ENCODE measurements at places on chromosomes 4 and X. TPM values are rescaled to one million over a fixed set of nuclear protein-coding genes. Genes with fewer than 3 reads are reported as not detected.

- no peaks in the 10 kb centered on the region for H3K36me3 ChIP-seq
- no peaks in the 10 kb centered on the region for H3K27me3 ChIP-seq
- H3K4me1 ChIP-seq: no peaks in the 10 kb centered on the region
- H3K4me3 ChIP-seq: no peak overlapping the region
- no peak for DNase-seq
- no peak overlapping the region for H3K27ac ChIP-seq
These were observed 43.8 kb downstream of the PALLD start for GRCh38 chr4:168540503-168541265.

GRCh38 chrX:133258481-133258880, 40.3 kb upstream of the TFDP3 start:
- H3K27ac ChIP-seq: peak overlapping the region; percentile 21
- no peaks in the 10 kb centered on the region for H3K4me1 ChIP-seq
- no peaks in the 10 kb centered on the region for H3K36me3 ChIP-seq
- no peaks in the 10 kb centered on the region for H3K27me3 ChIP-seq

GRCh38 chr4:53992785-53993184, 71.6 kb downstream of the CHIC2 start:
- H3K27me3 ChIP-seq: no peaks in the 10 kb centered on the region

GRCh38 chr4:42871671-42872290, 20.7 kb upstream of the GRXCR1 start:
- H3K4me3 ChIP-seq: no peak overlapping the region
- H3K36me3 ChIP-seq: no peaks in the 10 kb centered on the region
- no peaks in the 10 kb centered on the region for H3K4me1 ChIP-seq
- DNase-seq: no peak
- no peaks in the 10 kb centered on the region for H3K27me3 ChIP-seq

DNA sequence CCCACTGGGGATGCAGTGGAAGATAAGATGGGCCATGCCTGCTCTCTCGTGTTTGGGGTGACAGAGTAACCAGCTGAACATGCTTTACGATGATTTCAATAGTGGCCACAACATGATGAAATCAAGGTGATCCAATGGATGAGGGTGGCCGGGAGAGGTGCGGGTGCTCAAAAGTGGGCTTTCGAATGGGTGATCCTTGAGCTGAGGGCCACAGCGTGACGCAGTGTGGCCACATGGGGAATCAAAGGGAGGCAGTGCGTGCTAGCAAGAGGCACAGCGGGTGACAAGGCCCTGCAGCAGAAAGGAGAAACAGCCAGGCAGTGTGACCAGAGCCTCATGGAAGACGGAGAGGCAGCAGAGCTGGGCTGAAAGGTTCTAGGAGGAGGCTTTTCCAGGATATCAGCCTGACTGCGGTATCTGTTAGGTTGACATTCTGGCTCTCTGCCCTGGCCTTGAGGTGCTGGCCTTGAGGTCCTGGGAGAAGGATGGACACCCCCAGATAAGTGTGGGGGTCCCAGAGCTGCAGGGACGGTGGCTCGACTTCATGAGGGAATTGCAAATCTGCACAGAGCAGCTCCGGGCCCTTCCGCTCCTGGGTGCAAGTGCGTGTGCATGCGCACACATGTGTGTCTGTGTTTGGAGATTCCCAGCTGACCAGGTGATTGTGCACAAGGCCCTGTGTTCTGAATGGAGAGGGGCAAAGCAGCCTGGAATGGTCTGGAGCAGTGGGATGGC, 38.0 kb upstream of the GPR78 start:
- no peak for DNase-seq
- no peaks in the 10 kb centered on the region for H3K36me3 ChIP-seq
- H3K4me1 ChIP-seq: no peaks in the 10 kb centered on the region
- no peaks in the 10 kb centered on the region for H3K27me3 ChIP-seq
- H3K4me3 ChIP-seq: no peak overlapping the region
- H3K27ac ChIP-seq: no peak overlapping the region

DNA sequence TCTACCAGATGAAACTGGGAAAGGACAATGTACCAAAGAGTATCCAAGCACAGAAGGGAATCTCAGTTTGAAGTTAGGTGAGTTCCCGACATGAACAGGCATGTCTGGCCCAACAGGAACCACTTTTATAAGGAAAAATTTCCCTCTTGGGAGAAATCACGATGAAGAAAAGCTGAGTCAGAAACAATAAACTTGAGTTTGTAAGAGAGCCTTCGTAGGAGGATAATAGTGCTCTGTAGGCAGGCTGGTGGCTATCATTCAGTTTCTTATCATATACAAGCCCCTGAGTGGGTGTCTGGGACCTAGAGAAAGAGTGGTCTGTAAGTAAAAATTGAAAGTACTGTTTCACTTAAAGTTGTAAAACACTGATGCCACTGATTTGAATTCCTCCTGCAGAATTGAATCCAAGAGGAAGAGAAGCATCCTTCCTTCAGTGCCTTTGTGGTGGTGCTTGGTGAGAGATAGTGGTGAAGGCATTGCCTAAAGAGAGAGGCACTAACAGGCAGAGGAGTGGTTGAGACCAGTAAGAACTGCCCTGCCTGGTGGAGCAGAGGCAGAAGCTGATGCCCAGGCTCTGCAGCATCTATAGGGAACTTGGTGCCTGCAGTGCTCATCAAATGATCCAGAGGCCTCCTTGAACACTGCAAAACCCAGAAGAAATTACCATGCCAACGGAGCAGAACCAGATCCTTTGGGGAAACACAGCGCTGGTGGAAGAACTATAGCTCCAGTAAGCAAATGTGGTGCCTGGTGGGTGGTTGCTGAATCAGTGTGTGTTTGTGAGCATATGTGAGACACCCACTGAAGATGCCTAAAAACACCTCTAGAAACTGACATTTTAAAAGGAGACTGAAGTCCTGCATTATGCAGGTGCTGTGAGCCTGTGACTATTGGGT, 31.7 kb upstream of the METAP1 start:
- DNase-seq: no peak
- H3K4me3 ChIP-seq: no peak overlapping the region
- H3K36me3 ChIP-seq: no peaks in the 10 kb centered on the region

DNA sequence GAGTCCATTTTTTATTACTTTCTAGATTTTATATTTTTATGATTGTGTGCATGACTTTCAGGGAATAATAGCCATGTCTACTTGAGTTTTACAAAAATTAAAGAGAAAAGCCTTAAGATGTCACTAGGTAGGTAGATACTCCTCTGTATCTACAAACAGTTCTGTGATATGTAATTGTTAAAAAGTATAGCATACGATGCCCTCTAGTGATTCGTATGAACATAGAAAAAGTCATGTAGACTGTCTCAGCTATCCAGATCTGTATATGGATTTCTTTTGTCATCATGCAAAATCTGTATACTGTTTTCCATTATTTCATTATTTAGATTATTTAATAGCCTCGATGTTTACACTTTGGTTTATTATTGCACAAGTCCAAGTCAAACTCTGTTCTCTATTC, 856.6 kb downstream of the CENPC start:
- H3K4me1 ChIP-seq: no peaks in the 10 kb centered on the region
- H3K36me3 ChIP-seq: no peaks in the 10 kb centered on the region
- no peak overlapping the region for H3K27ac ChIP-seq

DNA sequence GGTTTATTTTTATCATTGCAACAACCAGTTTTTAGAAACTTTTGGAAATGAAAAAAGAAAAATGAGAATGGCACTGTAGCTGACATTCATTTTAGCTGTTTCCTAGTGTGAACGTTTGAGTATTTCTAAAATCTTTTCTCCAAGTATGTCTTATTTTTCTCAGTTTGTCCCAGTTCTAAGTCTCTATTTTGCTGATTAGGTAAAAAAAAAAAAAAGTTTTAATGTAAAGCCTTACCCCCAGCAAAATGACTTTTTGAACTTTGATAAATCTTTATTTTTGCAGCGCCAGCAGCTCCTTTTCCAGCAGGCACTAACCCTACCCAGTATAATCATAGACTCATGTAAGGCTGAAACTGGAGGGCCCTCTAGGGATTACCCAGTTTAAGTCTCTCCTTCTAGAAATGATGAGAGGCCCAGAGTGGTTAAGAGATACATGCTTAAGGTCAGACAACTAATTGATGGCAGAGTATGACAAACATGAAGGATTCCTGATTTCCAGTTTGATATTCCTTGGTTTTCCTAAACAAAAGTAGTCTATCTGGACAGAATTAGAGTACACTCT, 84.3 kb upstream of the SLC4A4 start:
- no peak overlapping the region for H3K27ac ChIP-seq
- no peaks in the 10 kb centered on the region for H3K27me3 ChIP-seq
- H3K36me3 ChIP-seq: no peaks in the 10 kb centered on the region

GRCh38 chr4:31078661-31079060, 358.5 kb downstream of the PCDH7 start:
- peaks cover 23% of the 10 kb centered on the region for H3K4me1 ChIP-seq
- no peak overlapping the region for H3K27ac ChIP-seq
- H3K27me3 ChIP-seq: no peaks in the 10 kb centered on the region
- H3K4me3 ChIP-seq: no peak overlapping the region

GRCh38 chr4:113874480-113874879, 105.0 kb downstream of the ARSJ start:
- H3K4me1 ChIP-seq: peaks cover 4% of the 10 kb centered on the region
- DNase-seq: no peak
- no peaks in the 10 kb centered on the region for H3K36me3 ChIP-seq
- H3K27ac ChIP-seq: no peak overlapping the region

DNA sequence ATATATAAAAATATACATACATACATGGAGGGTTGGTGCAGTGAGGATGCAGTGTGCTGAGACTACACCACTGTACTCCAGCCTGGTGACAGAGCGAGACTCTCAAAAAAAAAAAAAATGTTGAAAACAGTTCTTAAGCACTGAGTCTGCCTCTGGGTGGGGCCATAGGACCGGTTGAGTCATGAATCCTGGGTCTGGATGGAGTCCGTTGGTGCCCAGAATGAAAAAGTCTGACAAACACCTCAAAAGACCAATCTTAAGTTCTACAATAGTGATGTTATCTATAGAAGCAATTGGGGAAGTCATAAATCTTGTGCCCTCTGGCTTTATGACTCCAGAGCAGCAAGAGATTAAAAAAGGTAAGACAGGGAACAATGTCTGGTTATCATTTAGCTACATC, 70.4 kb downstream of the FGFBP1 start:
- H3K4me3 ChIP-seq: no peak overlapping the region
- DNase-seq: no peak
- no peaks in the 10 kb centered on the region for H3K27me3 ChIP-seq
- H3K4me1 ChIP-seq: no peaks in the 10 kb centered on the region
- no peak overlapping the region for H3K27ac ChIP-seq
- no peaks in the 10 kb centered on the region for H3K36me3 ChIP-seq

DNA sequence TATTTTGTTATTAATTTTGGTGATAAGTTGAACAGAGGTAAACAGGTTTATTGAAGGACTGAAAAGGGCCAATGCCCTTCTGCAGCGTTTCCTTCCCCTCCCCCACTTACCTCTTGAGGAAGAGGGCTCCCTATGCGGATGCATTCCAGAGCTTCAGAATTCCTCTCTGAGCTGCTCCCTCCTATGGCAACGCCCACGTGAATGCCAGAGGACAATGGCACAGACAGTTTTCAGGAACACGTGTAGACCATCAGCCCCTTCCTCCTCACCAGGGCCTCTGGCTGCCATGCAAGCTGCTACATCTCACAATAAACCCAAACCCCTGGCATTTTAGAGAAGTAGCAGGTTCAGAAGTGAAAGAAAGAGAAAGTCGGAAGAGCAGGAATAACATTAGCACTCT, 127.9 kb downstream of the CHRDL1 start:
- H3K27me3 ChIP-seq: no peaks in the 10 kb centered on the region
- H3K36me3 ChIP-seq: no peaks in the 10 kb centered on the region

GRCh38 chr4:88610771-88611170, 18.5 kb downstream of the HERC3 start:
- DNase-seq: peak; percentile 41
- H3K4me3 ChIP-seq: no peak overlapping the region

- no peaks in the 10 kb centered on the region for H3K36me3 ChIP-seq
- no peak for DNase-seq
- H3K27me3 ChIP-seq: no peaks in the 10 kb centered on the region
- H3K27ac ChIP-seq: no peak overlapping the region
These were observed 28.7 kb downstream of the RS1 start for GRCh38 chrX:18643243-18643642.

DNA sequence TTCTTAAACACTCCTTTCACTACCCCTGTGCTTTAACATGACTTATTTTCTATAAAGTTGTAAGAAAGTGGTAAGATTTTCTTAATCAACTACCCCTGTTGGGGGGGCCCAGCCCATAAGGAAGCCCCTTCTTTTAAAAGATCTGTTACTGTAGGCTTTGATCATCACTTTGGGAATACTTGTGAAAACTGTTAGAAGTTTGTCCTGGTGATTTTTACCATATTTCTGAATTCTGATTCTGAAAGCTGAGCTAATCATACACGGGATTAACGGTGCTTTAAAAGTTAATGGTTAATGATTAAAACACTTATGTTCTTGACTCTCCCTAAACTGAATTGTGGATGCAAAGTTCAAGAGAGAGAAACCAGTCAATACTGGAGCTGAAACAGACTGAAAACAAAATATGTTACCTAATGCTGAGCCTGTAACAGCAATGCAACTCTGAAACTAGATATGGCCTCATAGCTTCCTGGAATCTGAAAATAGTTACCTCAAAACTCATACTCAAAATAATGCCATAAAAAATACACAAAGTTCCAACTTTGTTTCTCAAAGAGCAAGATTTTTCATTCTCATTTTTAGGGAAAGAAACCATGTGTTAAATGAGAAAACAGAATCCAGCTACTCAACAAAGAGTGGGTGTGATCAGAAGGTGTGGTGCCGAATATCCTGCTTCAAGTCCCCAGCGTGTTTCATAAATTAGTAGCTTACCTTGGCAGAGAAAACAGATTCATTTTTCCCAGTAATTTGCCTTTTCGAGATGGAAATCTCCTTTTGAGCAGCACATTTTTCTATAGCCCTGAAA, 31.6 kb downstream of the ADH7 start:
- peak overlapping the region; percentile 91 for H3K27ac ChIP-seq
- H3K36me3 ChIP-seq: no peaks in the 10 kb centered on the region
- no peaks in the 10 kb centered on the region for H3K27me3 ChIP-seq
- H3K4me3 ChIP-seq: no peak overlapping the region
- DNase-seq: no peak

DNA sequence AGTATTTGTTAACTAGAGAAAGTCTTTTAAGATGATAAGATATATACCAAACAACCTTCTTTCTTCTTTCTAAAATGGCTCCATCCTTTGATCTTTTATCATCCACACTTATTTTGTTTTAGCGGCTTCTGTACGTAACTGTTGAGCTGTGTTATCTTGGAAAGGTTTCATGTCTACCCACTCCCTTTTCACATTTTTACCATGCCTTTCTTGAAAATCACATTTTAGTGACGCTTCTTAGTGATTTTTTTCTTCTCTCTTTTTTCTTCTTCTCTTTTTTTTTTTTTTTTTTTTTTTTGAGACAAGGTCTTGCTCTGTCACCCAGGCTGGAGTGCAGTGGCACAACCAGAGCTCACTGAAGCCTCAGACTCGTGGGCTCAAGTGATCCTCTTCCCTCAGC, 135.1 kb downstream of the CHIC2 start:
- H3K27me3 ChIP-seq: no peaks in the 10 kb centered on the region
- DNase-seq: no peak
- H3K4me3 ChIP-seq: no peak overlapping the region

The NUDT11 gene
- total RNA-seq: 5.0 TPM

The ATP5ME gene
- total RNA-seq: 21.0 TPM

The CNGA1 gene
- total RNA-seq: not detected

The GAGE12D gene
- not detected for total RNA-seq

The DIPK2B gene
- 11.6 TPM for total RNA-seq

The TMA16 gene
- 13.7 TPM for total RNA-seq

Data from thoracic aorta (tissue), 2 donors.